ENCODE measurements at places on chromosomes 5 and 9. TPM values are rescaled to one million over a fixed set of nuclear protein-coding genes. Genes with fewer than 3 reads are reported as not detected.

PCDH12 gene
- 8.0 TPM for total RNA-seq

ZNF474 gene
- total RNA-seq = 0.52 TPM

PCDHGA4 gene
- total RNA-seq = 10.2 TPM

- peak overlapping the region; percentile 60 for H3K27ac ChIP-seq
- peaks cover 6% of the 10 kb centered on the region for H3K4me1 ChIP-seq
- DNase-seq = no peak
- no peak overlapping the region for H3K4me3 ChIP-seq
- H3K36me3 ChIP-seq = no peaks in the 10 kb centered on the region
Measured at GRCh38 chr9:109113892-109114609, 5.7 kb downstream of the TMEM245 start.

- no peak overlapping the region for H3K4me3 ChIP-seq
- H3K27me3 ChIP-seq = no peaks in the 10 kb centered on the region
- no peaks in the 10 kb centered on the region for H3K36me3 ChIP-seq
- peaks cover 2% of the 10 kb centered on the region for H3K4me1 ChIP-seq
- H3K27ac ChIP-seq = no peak overlapping the region
- DNase-seq = no peak
Measured at GRCh38 chr9:114396558-114397218, 8.9 kb upstream of the AKNA start.

DNA sequence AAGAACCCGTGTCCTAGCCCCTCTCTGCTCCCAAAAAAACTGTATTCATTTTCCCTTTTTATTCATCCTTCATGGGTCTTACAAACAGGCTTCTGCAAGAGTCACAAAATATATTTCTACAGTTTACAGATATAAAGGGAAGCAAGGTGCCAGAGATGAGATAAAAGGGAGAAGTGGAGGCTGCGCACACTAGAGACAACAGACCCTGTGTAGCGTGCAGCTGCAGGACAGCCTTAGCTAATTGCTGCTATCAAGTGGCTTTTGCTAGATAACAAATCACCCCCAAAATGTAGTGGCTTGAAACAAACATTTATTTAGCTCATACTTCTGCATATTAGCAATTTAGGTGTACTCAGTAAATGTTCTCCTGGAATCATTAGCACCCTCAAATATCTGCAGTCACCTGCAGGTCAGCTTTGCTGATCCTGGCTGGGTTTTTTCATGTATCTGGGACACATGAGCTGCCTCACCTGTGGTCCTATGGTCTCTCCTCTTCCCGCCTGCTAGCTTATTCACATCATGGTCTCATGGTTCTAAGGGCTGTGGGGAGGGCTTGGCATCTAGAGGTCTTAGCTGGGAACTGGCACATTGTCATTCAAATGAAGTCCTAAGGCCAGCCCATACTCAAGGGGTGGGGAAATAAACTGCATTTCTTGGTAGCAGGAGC lies 29.4 kb downstream of the ARHGEF37 start:
- H3K27ac ChIP-seq = no peak overlapping the region
- H3K27me3 ChIP-seq = no peaks in the 10 kb centered on the region
- H3K4me1 ChIP-seq = no peaks in the 10 kb centered on the region
- H3K4me3 ChIP-seq = no peak overlapping the region
- no peaks in the 10 kb centered on the region for H3K36me3 ChIP-seq

DNA sequence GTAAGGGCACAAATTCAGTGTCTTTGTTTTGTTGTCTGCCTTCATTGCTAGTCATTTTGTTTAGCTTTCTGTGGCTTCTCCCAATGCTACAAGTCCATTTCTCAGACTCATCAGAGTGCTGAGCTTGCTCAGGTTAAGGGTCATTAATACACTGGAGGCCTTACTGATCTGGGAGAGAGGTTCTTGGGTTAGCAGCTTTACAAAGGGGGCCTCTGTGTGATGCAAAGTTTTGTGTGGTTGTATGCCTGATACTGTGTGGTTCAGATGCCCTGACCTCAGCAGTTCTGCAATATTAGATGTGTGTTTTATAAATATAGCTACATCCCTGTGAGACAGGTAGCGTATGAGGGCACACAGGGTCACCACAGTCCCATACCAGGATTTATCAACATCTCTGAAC lies 34.8 kb upstream of the SMARCA2 start:
- H3K27ac ChIP-seq = no peak overlapping the region
- H3K4me3 ChIP-seq = no peak overlapping the region
- no peaks in the 10 kb centered on the region for H3K36me3 ChIP-seq
- no peaks in the 10 kb centered on the region for H3K4me1 ChIP-seq
- H3K27me3 ChIP-seq = no peaks in the 10 kb centered on the region

GRCh38 chr5:123037104-123037418 lies 536 bp upstream of the PPIC start:
- H3K4me1 ChIP-seq = no peaks in the 10 kb centered on the region
- no peaks in the 10 kb centered on the region for H3K36me3 ChIP-seq
- peak overlapping the region; percentile 92 for H3K4me3 ChIP-seq
- peak overlapping the region; percentile 88 for H3K27ac ChIP-seq
- H3K27me3 ChIP-seq = no peaks in the 10 kb centered on the region

DNA sequence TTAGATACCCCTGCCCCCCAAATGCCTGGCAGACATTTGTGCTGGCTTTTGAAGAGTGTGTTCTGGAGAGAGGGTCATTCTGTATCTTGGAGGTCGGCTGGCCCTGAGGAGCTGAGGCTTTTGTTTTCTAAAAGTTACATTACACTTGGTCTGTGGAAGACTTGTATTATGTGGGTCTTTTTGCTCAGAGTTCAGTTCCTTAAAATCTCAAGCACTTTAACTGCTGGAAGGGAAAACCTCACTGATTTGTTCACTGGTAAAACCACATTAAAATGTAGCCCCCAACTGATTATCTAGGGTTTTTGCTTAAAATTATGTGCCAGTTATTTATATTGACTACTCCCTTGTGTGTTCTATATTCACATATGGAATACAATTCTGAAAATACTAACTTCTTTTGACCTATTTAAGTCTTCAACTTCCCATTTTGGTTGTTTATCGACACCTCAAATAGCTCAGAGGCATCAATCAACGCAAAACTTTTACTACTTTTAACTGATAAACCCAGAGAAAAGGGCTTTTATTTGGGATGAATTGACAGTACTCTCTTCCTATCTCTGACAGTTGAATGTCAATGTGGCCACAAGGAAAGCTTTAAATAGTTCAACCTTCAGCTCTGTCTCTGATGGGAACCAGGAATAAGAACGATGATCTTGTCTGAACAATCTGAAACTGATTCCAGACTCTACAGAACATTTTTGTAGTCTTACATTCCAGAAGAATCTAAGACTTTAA lies 54.0 kb upstream of the MAP3K1 start:
- H3K36me3 ChIP-seq = no peaks in the 10 kb centered on the region
- no peaks in the 10 kb centered on the region for H3K27me3 ChIP-seq
- DNase-seq = no peak
- no peak overlapping the region for H3K27ac ChIP-seq
- H3K4me1 ChIP-seq = no peaks in the 10 kb centered on the region

DNA sequence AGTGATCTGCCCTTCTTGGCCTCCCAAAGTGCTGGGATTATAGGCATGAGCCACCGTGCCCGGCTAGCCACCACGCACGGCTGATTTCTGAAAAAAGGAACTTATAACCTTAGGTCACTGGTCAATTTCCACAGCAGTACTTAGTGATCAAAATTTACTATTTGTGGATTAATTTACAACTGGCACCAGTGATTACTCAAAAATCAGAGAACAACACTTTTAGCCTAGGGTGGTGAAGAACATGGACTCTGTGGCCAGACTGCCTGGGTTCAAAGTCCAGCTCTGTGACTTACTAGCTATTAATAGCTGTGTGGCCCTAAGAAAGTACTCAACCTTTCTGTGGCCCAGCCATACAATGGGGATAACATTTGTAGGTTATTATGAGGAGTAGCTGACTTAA lies 50.8 kb upstream of the GLRX start:
- no peak for DNase-seq
- no peaks in the 10 kb centered on the region for H3K4me1 ChIP-seq
- no peak overlapping the region for H3K27ac ChIP-seq
- H3K4me3 ChIP-seq = no peak overlapping the region

DNA sequence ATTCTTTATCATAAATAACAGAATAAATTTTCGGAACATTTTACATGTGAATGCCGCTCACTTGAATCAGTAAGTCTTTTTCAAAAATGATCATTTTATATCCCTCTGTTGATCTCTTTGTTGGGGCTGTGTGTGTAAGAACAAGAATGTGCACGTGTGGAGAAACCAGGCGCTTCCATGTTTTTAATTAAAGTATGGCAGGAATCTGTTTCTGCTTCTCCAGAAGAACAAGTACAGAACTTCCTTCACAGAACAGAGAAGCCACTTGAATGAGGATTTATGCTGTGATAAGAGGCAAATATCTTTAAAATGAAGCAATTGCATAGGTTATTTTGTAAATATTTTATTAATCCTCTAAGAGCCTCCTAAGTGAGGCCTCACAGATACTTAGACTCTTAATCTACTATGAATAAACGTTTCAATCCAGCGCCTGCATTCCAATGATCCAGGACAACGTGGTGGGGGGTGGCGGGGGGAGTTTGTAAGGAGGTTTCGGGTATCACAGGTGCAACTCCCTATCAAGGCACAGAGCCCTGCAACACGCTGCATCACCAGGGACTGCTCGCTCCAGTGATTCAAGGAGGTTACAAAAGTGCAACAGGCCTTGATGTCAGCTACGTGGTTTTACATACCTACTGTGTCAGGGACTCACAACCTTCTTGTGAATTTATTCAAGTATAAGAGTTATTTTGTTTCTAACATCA lies 409.2 kb downstream of the BNC2 start:
- no peaks in the 10 kb centered on the region for H3K4me1 ChIP-seq
- no peaks in the 10 kb centered on the region for H3K27me3 ChIP-seq
- no peak overlapping the region for H3K27ac ChIP-seq
- no peak for DNase-seq
- no peak overlapping the region for H3K4me3 ChIP-seq

GRCh38 chr9:86285261-86285660 lies 2.9 kb upstream of the ISCA1 start:
- no peaks in the 10 kb centered on the region for H3K27me3 ChIP-seq
- no peak overlapping the region for H3K4me3 ChIP-seq
- DNase-seq = no peak
- H3K36me3 ChIP-seq = no peaks in the 10 kb centered on the region
- no peak overlapping the region for H3K27ac ChIP-seq

- DNase-seq = no peak
- no peak overlapping the region for H3K27ac ChIP-seq
- no peaks in the 10 kb centered on the region for H3K36me3 ChIP-seq
- H3K4me3 ChIP-seq = no peak overlapping the region
- no peaks in the 10 kb centered on the region for H3K27me3 ChIP-seq
- no peaks in the 10 kb centered on the region for H3K4me1 ChIP-seq
Measured at GRCh38 chr5:145360936-145361335, 474.2 kb downstream of the PRELID2 start.
